ENCODE measurements at places on chromosomes 4 and X.

DNA sequence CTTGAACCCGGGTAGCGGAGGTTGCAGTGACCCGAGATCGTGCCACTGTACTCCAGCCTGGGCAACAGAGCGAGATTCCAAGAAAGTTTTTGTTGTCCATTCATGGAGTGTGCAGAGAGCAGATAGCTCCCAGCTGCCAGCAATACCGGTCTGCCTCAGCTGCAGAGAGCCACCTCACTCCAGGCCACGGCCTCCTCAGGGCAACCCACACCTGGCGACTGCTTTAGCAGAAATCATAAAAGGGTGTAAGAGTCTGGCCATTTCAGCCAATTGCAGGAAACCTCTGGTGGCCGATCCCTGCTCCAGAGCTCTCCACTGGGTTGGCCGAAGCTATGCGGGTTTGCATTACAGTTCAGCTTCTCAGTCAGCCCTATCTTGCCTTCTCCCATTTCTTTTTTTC is 227.4 kb upstream of the BCOR start:
- DNase-seq, result no peak

- no peak for DNase-seq
Observed at GRCh38 chr4:4339504-4340085, 47.3 kb upstream of the NSG1 start.

- DNase-seq, result peak; percentile 1
Observed at GRCh38 chr4:128916832-128917231, 107.3 kb downstream of the JADE1 start.

DNA sequence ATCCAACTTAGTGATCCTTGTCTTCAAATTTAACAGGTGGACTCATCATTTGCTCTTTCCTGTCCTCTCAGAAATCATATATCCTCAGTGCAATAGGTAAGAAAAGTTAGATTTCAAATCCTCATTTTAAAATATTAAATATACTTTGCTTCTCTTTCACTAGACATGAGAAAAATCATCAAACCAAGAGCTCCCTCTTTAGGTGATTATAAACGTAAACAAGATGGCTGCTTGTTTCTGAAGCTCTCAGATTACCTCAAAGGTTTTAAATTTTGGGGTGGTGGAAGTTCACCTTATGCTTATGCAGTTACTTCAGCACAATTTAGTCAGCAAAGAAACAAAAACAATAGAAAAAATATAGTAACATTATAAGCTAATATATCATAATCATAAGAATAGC is 27.3 kb downstream of the CSN3 start:
- DNase-seq, result no peak

DNA sequence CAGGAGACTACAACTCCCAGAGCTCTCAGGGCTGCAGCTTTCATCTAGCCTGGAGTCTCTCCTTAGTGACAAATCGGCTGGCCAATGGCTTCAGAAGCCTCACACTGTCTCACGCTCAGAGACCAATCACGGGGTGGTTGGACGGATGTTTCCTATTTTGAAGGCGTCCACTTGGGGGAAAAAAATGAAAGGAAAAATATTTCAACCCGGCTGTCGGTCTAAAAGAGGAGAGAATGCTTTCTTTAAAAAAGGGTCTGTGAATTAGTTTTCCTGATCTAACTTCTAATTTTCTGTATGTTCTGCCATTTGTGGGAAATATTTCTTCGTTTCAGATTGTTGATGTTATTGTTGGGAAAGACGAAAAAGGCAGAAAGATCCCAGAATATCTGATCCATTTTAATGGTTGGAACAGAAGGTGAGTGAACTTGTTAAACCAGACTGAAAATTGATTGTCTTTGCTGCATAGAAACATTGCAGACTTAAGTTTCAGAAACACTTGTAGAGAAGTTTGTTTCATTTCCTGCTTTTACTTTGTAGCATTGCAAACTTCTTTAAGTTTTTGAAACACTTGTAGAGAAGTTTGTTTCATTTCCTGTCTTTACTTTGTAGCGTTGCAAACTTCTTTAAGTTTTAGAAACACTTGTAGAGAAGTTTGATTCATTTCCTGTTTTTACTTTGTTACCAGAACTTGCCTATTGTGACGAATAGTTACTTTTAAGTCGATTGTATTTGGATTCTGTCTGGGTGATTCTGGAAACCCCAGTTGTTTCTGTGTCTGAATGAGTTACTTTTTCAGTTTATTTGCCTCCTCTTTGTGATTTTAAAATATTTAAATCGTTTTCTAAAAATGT is 1.6 kb downstream of the MSL3 start:
- no peak for DNase-seq

- no peak for DNase-seq
Observed at GRCh38 chr4:188363196-188363595, 224.0 kb downstream of the TRIML1 start.

GRCh38 chr4:138389976-138390685 is 148.0 kb upstream of the SLC7A11 start:
- no peak for DNase-seq

GRCh38 chr4:138222046-138222445 is 20.1 kb downstream of the SLC7A11 start:
- DNase-seq, result no peak

DNA sequence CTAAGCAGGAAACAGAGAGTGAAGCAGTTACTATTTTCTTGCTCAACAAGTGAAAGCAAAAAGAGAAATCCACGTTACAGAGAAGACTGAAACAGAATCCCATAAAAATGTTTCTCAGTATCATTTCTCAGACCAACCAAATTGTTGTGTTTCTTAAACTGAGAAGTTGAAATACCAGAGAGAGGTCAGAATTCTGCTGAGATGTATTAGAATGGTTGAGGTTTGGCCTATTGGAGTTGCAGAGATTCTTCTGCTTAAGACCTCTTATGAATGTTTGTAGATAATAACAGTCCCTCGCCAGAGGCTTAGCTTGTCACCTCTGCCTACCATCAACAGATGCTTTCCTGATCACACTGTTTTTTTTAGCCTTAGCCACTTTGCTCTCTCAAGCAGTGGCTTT is 481.4 kb downstream of the TRIML1 start:
- DNase-seq, result no peak

GRCh38 chr4:74032064-74032463 is 6.4 kb downstream of the CXCL3 start:
- no peak for DNase-seq

GRCh38 chrX:118627084-118627758 is 100.2 kb upstream of the IL13RA1 start:
- DNase-seq, result no peak

GRCh38 chr4:183291070-183291469 is 29.0 kb downstream of the CLDN22 start:
- DNase-seq, result no peak

DNA sequence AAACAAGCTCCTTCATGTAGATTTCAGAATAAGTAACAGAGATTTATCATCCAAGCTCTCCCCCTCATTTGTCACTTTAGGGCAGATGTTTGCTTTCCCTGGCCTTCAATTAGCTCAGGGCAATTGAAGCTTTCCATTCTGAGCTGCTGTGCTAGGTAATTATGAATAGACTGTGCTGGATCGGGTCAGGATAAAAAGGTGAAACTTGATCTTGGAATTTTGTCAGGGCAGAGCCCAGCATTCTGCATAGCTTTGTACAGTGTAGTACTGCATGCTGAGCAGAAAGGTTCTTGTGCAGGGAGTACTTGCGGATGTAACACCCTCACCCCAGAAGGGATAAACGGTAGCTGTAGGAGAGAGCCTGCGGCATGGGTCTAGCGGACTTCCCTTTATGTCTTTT is 64.0 kb upstream of the CLDN34 start:
- no peak for DNase-seq

- DNase-seq, result no peak
Observed at GRCh38 chr4:121108557-121108956, 36.2 kb upstream of the NDNF start.

- no peak for DNase-seq
Observed at GRCh38 chrX:107565931-107566603, 62.2 kb upstream of the PRPS1 start.

GRCh38 chrX:10756441-10756840 is 136.1 kb upstream of the MID1 start:
- DNase-seq, result no peak

DNA sequence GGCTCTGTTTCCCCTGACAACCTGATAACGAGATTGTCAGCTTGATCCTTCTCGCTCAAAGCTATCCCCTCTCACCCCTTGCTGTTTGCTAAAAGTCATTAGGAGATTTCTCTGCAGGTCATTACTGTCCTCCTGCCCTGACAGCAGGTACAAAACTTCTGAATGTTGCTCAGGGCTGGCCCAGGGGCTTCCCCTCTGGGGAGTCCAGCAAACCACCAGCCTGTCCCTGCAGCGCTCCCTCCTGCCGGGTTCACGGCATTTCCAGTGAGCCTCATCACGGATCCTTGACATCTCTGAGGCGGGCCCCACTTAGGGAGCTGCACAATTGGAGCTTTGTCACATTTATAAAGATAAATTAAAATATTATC is 5.2 kb upstream of the SORCS2 start:
- no peak for DNase-seq

GRCh38 chrX:103276581-103277002 is at the start of gene TCEAL5:
Gene TCEAL5, minus strand, starts transcription at chrX:103276750. Its CDS starts 2,187 bp downstream, at chrX:103274563.
- no peak for DNase-seq

DNA sequence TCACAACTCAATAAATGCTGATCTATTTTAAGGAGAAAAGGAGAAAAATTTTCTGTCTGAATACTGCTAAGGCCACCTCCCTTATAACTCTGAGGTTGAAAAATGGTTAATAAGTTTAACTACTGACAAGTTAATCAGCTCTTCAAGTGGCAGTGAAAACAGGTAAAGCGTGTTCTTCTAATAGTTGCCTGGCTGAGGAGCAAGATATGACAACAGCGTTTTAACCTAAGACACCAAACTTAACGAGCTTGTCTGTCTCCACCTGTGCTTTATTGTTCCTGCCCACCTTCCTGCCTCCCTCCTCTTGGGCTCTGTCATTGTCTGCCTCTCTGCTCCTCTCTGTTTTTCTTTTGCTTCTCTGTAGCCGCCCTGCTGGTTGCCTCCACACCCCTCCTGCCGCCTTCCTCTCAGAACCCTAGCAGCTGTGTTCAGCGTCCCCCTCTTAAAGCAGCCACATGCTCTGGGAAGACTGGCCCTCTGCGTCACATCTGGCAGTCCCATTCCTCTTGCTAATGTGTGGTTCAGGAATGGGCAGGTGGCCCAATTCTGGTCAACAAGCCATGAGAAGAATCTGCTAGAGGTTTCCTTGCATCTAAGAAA is 4.3 kb upstream of the TSPAN5 start:
- DNase-seq, result no peak

DNA sequence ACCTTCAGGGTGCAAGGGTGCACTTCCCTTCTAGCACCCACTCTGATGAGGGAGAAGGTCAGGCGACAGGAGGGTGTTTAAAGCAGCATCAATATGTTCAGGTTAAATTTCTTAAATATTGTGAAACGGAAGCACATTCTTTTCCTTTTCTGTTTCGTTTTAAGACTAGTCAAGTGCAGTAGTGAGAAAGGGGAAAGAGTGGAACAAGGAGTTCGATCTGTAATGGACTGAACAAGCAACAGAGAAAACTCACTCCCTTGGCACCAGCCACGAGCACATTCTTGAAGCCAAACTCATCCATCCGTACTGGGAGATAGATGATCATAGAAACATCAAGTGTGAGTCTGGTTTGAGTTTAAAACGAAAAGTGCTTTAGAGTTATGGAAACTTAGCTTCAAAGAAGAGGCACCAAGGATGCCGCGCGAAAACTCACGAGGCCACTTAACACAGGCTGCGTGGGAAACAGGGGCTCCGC is 815 bp downstream of the FAM53A start:
- no peak for DNase-seq

DNA sequence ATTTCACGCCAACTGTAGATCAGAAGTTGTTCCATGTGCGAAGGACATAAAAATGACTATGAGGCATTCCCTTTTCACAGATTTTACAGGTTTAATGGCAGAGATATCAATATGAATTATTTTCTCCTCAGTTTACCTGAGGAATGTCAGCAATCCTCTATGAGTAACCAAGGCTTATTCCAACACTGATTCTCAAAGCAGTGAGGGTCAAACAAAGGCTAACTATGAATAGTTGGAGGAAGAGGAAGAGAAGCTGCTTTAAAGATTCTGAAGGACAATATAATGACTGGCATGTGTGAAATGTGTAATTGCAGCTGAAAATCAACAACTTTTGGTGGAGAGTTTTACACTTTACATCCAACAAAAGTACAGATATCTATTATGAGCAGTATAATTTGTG is 29.1 kb downstream of the NAF1 start:
- DNase-seq, result no peak

GRCh38 chr4:6392407-6392806 is 80.0 kb downstream of the PPP2R2C start:
- DNase-seq, result no peak

Data from stimulated activated CD8-positive, alpha-beta memory T cell treated with anti-CD3 and anti-CD28 coated beads, Interleukin-4, amount 100 ng/mL, for 4 hours (primary cell).